ENCODE measurements at places on chromosomes 6 and 20.

- no peak for DNase-seq
These were observed 32.8 kb upstream of the FABP7 start for GRCh38 chr6:122746688-122747087.

DNA sequence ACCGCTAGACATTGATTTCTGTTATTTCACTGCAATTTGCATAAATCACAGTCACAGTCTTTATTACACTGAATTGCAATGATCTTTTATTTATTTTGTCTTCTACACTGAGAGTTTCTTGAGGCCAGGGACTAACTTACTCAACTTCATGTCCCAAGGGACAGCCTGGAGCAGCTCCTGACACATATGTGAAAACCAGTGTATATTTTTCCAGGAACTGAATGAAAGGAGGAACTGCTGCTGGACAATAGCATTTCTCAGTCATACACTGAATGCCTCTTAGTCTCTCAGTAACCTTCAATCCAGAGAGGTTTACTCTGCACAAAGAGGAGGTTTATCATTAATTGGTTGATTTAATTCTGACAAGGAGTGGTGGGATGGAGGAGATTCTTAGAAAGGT, 5.9 kb downstream of the F13A1 start:
- DNase-seq = no peak

DNA sequence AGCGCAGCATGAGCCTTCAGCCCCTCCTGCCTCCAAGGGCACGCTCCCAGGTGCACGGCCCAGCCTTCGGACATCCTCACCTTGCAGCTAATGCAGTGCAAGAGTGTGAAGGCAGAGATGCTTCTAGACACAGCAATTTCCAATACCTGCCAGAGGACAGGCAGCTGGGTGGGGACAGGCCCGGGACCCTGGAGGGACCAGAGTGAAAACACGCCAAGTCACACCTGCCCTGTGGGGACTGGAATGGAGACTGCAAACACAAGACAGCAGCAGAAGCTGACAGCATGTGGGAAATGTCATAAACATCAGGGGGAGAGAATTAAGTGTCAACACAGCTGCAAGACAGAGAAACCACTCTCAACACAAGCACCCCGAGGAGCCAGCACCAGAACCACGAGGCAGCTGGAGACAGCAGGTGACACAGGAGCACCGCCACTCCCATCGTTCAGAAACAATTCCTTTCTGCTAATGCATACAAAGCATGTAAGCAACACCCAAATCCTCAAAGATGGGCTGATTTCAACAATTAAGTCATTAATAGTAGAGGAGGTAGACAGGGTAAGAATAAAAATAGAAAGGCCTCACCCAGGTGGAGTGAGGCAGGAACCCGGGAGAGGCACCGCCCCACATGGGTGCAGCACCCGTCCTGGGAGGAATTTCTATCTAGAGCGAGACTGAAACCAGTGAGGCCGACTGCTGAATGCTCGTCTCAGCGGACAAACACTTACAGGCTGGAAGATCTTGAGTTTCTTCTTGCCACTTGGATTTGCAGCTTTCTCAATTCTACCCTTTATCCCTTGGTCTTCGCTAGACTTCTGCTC, 17.1 kb downstream of the DIDO1 start:
- peak; percentile 74 for DNase-seq

DNA sequence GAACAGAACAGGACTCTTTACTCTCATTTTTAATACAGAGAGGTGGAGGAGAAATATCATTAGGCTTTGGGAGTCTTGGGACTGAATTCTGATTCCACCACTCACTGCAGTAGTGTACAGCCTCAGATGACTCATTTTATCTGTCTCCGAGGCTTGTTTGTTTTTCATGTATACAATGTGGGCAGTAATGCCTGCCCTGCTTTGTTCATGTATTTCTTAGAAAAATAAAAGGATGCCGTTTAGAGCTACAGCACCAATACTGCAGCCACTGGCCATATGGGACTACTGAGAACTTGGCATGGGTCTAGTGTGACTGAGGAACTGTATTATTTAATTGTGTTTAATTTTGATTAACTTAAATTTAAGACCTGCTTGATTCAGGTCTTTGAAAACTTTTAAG, 41.2 kb upstream of the JAG1 start:
- DNase-seq = no peak

DNA sequence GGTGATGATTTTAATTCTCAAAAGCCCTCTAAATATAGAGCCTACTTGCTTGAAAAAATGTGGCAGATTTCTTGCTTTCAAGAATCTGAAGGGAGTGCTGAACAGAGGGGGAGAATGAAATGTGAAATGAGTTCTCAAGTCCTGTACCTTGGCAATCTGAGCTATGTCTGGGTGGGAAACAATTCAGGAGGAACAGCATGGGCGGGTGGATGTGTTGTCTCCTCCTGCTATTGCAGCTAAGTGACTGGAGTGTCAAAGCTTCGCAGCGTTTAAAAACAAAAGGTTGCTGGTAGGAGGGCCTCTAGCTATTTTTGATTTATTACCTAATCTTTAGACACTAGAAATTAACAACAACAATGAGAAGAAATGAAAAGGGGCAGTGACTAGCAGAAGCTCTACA, 102.5 kb upstream of the ARG1 start:
- no peak for DNase-seq

DNA sequence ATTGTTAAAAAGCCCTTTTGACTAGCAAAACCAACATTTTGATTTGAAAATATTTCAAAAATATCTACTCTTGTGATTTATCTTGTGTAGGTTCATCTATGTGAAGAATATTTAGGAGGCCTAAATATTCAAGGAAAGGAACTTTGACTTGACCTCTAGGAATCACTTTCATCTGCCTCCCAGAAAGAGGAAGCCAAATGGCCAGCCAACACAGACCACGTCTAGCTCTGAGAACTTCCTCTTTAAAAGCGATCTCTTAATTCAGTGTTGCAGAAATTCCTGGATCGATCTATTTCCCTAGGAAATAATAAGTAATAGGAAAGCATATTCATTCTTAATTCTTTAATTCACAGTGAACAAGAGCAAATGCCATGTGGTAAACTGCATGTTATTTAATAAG, 9.6 kb upstream of the MOXD1 start:
- DNase-seq = no peak

- DNase-seq = no peak
These were observed 57.7 kb downstream of the OGFRL1 start for GRCh38 chr6:71346334-71346694.

GRCh38 chr20:1182106-1182505, 2.7 kb downstream of the TMEM74B start:
- no peak for DNase-seq

DNA sequence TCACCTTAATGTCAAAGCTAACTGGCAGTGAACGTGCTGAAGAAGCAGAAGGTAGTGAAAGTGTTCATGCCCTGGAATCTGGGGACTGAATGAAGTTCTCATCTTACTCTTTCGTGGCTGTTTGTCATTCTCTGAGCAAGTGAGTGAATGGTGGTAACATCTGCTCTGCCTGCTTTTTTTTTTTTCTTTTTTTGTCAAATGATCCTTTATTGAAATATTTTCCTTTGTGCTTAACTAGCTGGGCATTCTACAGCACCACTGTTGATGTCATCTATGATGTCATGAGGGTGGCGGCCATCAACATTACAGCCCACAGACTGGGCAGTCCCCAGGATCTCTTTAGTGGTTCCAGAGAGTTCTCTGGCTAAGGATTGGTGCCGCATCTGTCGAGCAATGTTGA, 65.2 kb downstream of the RIN2 start:
- DNase-seq = no peak

DNA sequence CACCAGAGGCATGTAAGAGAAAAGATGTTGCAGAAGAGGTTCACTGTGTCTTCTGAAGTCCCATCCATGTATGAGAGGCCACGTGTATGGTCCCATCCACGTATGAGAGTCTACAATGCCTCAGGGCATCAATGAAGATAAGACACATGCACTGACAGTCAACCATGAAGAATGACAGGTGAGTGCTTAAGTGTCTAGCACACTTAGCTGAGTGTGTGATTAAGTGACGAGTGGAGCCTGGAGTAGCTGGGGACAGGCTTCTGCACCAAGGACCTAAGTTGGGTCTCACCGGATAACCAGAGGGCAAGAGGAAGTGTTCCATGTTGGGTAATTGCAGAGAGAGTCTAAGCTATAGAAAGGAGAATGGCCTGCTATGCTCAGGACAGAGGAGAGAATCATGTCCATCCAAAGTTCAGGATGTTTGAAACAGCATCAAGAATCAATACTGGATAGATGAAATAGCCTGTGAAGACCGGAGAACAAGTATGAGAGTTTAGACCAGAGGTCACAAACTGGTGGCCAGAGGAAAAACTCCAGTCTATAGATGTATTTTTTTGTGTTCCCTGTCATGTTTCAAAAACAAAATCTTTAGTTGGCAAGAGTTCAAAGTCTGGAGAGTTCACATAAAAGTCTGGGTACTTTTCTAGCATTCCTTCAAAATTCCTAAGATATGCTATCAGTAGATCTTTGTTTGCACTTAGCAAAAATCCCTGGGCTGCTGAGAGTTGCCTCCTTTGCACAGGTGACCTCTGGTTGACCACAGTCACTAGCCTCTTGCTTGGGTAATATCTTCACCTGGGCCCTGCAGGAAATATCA, 165.8 kb downstream of the KIF16B start:
- DNase-seq = no peak

DNA sequence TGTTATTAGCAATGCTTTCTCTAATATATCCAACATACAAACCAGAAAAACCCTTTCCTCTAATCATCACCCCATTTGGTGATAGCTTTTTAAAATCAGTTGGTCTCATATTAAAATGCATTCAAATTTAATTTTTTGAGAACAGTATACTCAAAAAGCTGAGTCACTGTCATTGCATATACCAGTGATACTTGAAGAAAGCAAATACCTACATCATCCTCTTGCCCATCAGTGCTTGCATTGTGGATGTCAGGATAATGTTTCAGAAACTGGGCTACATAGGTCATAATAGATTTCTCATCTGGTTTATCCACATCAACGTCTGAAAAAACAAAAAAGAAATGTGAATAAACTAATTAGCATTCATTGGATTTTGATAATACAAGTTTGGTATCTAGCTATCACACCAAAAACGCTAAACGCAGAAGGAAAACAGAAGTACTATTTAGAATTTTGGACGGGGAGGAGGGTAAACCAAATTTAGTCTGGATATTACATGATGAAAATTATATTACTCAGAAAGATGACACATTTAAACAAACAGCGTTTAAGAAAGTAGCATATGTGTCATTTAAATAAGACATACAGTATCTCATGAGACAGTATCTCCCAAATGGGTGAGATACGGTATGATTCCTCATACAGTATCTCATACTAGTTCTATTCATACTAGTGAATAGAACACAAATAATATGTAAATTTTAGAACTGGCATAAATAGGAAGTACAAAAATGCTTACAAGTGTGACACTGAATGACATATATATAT, 134.6 kb downstream of the SYNE1 start:
- DNase-seq = no peak

All from NCI-H2081 (cell line).